ENCODE measurements at places on chromosomes 6 and 20.
A peak's percentile ranks its signal among the peaks of the same experiment; 100 is the strongest.

DNA sequence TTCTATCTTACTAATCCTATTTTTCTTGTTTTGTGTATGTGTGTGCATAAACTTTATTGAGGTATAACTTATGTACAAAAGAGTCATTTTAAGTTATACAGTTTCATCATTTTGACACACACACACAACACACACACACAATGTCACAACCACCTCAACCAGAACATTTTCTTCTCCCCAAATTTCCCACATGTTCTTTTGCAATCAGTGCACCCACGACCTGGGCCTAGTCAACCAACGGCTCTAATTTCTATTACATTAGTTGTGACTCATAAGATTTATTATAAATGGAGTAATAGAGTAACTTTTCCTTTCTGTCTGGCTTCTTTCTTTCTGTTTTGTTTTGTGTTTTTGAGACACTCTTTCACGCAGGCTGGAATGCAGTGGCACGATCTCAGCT lies 9.8 kb upstream of the POM121L2 start:
- DNase-seq = no peak

- no peak for DNase-seq
Observed at GRCh38 chr20:36253036-36253435, 16.8 kb downstream of the AAR2 start.

DNA sequence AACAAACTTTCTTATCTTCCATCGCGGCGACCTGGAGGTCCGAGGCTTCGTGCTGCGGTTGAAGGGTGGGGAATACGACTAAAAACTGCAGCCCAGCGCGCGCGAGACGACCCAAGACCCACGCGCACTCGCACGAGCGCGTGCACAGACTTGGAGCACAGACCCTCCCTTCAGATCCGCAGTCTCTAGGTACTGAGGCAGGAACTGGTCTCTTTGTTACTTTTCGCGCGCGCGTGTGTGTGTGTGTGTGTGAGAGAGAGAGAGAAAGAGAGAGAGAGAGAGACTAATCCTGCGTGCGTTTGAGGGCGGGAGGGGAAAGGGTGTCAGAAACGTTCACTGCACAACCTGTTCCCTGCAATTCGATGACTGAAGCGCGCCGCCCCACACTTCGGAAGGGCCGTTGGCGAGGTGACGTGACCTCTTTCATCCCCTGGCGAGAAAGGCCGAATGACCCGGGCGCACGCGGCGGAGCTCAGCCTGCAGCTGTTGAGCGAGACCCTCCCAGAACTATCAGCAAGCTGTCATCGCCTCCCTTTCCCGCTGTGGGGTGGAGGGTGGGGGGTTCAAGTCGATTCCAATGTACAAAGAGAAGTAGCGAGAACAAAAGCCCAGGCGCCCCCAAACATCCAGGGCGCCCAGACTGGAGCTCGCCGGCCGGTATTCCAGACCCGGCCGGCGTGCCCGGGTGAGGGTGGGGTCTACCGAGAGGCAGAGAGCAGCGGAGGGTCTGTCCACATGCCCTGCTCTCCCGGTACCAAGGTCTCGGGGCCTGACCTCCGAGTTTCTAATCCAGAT lies 1.5 kb upstream of the TUBB2B start:
- DNase-seq = no peak

DNA sequence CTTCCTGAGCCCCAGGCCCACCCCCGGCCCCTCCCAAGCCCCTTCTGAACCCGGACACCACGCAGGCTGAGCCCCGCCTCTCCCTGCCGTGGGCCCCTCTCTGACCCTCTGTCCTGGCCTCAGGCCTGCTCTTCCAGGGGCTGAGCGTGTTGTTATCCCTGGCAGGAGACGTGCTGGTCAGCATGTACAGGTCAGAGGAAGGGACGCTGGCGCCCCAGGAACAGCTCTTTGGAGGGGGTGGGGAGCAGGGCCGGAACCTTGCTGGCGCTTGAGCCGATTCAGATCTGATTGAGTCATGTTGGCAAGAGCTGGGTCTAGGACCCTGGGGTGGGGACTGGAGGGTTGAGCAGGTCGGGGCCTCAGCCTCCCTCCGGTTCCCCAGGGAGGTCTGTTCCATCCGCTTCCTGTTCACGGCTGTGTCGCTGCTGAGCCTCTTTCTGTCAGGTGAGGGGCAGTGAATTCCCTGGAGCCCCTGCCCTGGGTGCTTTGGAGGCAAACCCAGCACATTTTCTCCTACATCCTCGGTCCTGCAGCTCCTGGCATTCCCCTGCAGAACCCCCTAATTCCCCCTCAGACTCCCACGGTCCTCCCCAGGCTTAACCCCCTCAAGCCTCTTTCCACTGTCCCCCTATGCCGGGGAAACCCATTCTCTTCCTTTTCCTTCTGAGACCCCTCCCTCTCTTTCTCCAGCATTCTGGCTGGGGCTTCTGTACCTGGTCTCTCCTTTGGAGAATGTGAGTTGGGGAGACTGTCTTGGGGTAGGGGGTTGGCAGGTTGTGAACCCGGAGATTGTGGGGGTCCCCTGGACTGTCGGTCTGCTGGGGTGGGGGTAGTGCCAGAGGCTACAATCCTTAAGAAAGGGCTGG lies 2.0 kb downstream of the SPAG4 start:
- peak; percentile 95 for DNase-seq

DNA sequence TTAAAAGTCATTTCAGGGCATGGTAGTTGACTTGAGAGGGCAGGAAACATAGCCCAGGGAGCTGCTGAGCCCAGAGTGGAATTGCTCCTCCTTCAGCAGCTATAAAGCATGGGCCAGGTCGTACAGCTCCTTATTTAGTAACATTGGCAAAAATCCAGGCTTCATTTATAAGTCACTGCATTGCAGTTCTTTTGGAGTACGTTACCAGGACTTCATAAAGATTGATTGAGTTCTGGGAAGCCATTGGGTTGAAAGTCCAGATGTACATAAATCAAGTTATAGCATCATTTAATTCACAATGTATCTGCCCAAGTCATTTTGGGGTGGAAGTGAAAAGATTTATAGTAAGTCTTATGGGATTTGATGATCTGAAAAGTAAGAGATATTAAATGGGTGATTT lies 53.0 kb upstream of the ANKEF1 start:
- no peak for DNase-seq

- DNase-seq = no peak
Observed at GRCh38 chr6:30557683-30557981, 537 bp downstream of the PRR3 start.
